Breast epithelium (tissue), 4 donors: ENCODE measurements at places on chromosomes 6 and 20. TPM values are rescaled to one million over a fixed set of nuclear protein-coding genes. Genes with fewer than 3 reads are reported as not detected.

The TFAP2A gene
- total RNA-seq: 25.2 TPM

The GPR63 gene
- 0.16 TPM for total RNA-seq

DNA sequence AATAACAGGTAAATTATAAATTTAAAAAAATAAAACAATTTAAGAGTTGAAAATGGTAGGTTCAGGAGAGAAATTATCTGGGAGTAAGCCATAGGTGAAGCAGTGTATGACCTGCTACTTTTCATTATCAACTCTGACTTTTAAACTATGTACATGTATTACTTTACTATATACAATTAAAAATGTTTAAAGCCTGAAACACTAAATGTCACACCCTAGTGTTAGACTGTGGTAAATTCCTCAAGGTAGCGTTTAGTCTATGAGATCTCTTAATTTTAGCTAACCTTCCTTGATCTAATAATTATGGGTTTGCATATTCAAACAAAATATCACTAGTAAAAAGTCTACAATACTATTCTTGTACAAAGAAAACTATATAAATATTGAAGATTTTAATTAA, 22.3 kb upstream of the TBC1D32 start:
- H3K27ac ChIP-seq: no peak overlapping the region
- no peak overlapping the region for H3K4me3 ChIP-seq
- DNase-seq: no peak
- H3K36me3 ChIP-seq: no peaks in the 10 kb centered on the region
- H3K27me3 ChIP-seq: no peaks in the 10 kb centered on the region

DNA sequence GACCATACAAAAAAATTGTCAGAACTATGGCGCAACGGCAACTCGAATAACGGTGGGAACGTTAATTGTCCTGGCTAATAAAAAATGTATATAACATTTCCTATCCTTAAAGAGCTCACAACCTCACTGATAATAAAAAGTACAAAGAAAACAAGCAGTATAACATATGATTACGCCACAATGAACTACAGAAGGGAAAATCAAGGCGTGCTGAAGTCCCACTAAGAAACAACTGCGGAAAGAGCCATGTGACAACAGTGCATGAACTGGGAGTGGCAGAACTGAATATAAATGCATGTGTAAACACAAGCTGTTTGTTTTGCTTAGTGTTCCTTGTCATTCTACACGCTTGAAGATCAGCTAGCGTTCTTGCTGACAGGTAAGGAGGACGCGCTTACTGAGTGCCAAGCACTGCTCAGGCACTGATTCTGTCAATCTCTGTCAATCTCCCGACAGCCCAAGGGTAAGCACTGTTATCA, 466 bp upstream of the PSMB1 start:
- H3K27me3 ChIP-seq: no peaks in the 10 kb centered on the region
- no peaks in the 10 kb centered on the region for H3K36me3 ChIP-seq
- H3K4me3 ChIP-seq: peak overlapping the region; percentile 95
- no peak for DNase-seq
- peak overlapping the region; percentile 98 for H3K27ac ChIP-seq
- peaks cover 29% of the 10 kb centered on the region for H3K4me1 ChIP-seq

DNA sequence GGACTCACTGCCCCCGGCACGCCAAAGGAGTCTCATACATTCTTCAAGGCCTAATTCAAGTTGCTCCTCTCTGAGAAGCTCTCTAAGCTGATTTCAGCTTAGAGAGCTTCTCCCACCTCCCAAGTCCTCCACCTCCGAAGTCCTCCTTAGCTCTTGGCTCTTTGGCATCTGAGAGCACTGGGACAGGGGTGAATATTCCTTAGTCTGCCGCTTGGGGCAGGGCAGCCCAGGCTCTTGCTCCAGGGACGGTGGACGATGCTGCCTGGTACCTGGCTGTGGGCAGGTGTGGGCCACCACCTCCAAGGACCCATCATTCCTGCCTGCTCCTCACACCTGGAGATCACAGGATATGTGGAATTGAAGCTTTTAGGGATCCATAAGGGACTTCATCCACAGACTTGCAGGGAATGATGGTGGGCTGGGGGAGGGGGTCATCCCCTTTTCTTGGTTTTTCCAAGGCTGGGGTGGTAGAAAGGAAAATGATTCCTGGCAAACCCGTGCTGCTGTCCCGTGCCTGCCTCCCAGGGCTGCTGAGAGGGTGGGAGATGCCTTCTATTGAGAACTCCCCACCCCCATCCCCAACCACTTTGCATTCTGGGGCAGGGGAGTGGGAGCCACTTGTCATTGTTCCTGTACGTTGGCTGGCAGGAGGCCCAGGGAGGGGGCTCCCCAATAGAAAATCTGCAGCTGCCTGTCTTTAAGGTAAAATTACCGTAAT, 57.4 kb downstream of the ARHGAP40 start:
- H3K4me1 ChIP-seq: no peaks in the 10 kb centered on the region
- H3K27me3 ChIP-seq: no peaks in the 10 kb centered on the region
- H3K36me3 ChIP-seq: no peaks in the 10 kb centered on the region
- no peak overlapping the region for H3K4me3 ChIP-seq

GRCh38 chr6:67133973-67134372, 1426.9 kb upstream of the EYS start:
- H3K27ac ChIP-seq: no peak overlapping the region
- no peaks in the 10 kb centered on the region for H3K27me3 ChIP-seq
- H3K4me3 ChIP-seq: no peak overlapping the region

DNA sequence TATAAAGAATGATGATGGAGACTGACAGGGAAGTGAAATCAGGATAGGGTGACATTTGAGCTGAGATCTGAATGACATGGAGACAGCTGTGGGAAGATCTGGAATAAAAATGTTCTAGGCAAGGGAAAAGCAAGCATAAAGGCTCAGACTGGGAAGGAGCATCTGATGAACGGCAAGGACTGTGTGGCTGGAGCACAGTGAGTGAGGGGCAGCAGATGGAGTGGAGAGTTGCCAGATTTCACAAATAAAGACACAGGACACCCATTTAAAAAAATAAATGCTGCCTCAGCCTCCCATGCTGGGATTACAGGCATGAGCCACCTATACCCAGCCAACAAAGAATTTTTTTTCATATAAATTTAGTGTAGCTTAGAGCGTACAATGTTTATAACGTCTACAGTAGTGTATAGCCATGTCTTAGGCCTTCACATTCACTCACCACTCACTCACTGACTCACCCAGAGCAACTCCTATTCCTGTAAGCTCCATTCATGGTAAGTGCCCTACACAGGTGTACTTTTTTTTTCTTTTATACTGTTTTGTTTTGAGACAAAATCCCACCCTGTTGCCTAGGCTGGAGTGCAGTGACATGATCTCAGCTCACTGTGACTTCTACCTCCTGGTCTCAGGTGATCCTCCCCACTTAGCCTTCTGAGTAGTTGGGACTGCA, 2.4 kb upstream of the ZBTB24 start:
- H3K4me1 ChIP-seq: no peaks in the 10 kb centered on the region
- H3K4me3 ChIP-seq: no peak overlapping the region
- H3K36me3 ChIP-seq: no peaks in the 10 kb centered on the region
- no peaks in the 10 kb centered on the region for H3K27me3 ChIP-seq
- H3K27ac ChIP-seq: no peak overlapping the region

GRCh38 chr6:132675749-132676148, 16.8 kb upstream of the TAAR1 start:
- H3K27me3 ChIP-seq: no peaks in the 10 kb centered on the region
- no peak overlapping the region for H3K4me3 ChIP-seq
- no peak overlapping the region for H3K27ac ChIP-seq
- DNase-seq: no peak
- H3K4me1 ChIP-seq: no peaks in the 10 kb centered on the region

- H3K27ac ChIP-seq: peak overlapping the region; percentile 79
- H3K27me3 ChIP-seq: no peaks in the 10 kb centered on the region
- H3K4me1 ChIP-seq: no peaks in the 10 kb centered on the region
- DNase-seq: peak; percentile 42
- no peaks in the 10 kb centered on the region for H3K36me3 ChIP-seq
- no peak overlapping the region for H3K4me3 ChIP-seq
These were observed 17.1 kb downstream of the FOXF2 start for GRCh38 chr6:1406306-1407072.

DNA sequence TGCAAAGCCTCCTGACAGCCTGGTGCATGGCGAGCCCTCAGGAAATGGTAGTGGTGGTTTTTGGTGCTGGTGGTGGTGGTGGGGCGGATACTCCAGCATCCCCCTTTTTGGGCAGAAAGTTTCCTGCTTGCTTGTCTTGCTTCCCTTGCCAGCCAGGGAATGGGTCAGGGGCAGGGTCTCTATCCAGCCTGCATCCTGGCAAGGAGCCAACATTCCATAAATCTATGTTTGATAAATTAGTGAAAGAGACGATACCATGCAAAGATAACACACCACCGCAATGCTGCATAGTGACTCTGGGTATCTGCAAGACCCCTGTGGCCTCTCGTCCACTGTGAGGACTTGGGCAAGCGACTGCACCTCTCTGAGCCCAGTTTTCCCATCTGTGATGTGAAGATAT, 246.2 kb downstream of the LRFN2 start:
- H3K4me1 ChIP-seq: no peaks in the 10 kb centered on the region
- H3K27me3 ChIP-seq: peaks cover 6% of the 10 kb centered on the region
- no peak overlapping the region for H3K27ac ChIP-seq

DNA sequence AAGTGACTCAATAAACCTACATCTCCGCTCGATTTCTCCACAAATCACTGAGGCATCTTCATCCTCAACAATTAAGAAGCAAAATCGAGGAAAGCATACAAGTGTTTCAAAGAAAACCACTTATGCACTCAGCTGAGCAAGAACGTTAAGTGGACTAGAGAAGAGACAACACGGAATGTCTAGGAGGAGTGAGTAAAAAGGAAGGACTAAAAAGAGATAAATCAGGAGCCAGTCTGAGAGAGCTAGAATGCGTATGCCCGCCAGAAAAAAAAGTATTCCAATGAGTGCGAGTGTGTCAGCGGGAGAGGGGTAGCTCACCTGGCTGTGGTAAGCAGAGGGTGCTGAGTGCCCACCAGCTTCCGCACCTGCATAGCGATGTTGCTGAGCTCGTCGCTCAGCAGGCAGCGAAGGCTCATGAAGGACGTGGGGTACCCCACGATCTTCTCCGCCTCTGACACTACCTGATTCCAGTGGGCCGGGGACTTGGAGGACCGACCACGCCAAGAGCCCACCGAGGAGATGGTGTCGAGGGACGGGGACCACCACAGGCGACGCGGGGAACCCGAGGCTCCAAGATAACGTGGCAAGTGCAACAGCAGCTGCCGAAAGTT, 587 bp downstream of the PDSS2 start:
- H3K4me1 ChIP-seq: no peaks in the 10 kb centered on the region
- no peaks in the 10 kb centered on the region for H3K27me3 ChIP-seq
- H3K36me3 ChIP-seq: no peaks in the 10 kb centered on the region
- DNase-seq: no peak
- H3K27ac ChIP-seq: peak overlapping the region; percentile 95
